ENCODE measurements at places on chromosomes 2 and 18.

DNA sequence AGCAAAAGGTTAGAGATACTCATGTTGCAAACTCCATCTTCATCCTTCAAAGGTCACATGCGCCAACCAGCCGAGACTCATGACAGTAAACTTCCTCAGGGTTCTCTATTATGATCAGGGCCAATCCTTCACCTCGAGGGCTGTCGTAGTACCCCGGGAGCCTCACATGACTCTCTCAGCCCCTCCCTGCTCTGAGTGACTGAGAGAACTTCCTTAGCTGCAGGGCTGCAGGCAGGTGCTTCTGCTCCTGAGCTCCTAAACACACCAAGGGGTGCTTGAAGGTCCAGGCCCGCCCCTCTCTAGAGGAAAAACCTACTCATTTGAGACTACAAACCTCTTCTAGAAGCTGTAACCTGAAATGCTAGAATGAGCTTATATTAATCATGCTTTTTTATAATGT is 48.2 kb downstream of the LONRF2 start:
- DNase-seq: no peak

DNA sequence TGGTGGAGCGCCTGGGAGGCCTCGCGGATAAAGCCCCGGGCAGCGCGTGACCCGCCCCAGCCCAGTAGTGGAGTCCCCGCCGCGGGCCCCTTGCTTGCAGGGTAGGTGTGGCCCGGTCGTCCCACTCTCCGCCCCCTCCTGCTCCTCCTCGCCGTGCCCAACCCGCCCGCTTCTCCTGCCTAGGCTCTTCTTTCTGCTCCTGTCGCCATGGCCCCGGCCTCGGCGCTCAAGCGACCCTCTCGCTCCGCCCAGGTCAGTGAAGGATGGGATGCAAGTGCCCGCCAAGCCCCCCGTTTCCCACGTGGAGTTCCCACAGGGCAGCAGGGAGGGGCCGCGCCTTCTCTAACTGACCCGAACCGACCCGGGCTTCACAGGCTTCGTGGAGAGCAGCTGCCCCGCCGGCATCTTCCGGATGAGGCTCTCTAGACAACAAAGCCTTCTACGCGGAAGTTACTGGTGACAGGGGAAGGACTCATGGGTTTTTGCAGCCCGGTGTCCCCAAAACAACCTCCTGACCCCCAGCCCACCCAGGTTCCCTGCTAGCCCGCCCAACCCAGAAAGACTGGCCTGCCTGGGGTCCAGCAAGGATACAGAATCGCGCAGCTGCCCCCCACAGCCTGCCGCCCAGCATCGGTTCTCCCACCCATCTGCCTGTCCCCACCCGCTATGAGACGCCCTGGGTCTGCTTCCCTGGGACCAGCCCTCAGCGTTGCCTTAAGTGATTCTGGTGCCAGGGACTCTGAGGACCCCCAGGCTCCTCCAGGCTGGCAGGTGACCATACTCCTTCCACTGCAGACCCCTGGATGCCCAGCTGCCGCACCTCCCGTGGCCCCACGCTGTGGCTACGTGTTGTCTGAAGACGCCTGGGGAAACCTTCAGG is 32.8 kb downstream of the TTC32 start:
- DNase-seq: peak; percentile 30

GRCh38 chr2:9191041-9191481 is 15.6 kb upstream of the ASAP2 start:
- no peak for DNase-seq

DNA sequence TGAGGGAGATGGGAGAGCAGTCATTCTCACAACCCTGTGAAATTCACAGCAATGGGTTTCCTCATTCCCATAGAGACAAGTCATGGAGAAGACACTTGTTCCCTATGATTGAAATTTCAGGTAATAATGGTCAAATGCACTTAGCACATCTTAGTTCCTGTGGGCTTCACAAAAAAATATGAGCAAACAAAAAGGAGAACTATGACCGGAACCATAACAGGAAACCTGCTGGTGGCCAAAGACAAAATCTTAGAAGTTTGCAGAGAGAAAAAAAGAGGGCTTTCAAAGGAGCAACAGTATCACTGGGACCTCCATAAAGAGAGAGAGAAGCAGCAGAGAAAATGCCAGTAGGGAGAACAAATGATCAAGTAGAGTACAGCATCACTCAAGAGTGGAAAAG is 138.9 kb upstream of the APCDD1 start:
- DNase-seq: no peak

DNA sequence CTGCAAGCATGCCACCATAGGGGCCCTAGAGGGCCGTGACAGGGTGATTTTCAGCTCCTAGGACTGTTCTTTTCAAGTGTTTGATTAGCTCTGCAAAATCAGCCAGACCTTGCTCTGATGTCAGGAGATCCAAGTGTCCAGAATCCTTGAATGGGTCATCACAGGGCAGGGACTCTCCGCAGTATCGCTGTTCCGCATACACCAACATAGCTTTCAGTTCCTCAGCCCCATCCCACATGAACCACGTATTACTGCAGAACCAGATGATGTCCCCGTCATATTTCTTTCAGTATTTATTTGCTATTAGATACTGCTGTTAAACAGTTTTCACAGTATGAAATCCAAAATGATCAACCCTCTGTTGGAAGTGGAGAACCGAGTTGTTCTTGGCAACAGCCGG is 46.6 kb upstream of the RFX8 start:
- no peak for DNase-seq

DNA sequence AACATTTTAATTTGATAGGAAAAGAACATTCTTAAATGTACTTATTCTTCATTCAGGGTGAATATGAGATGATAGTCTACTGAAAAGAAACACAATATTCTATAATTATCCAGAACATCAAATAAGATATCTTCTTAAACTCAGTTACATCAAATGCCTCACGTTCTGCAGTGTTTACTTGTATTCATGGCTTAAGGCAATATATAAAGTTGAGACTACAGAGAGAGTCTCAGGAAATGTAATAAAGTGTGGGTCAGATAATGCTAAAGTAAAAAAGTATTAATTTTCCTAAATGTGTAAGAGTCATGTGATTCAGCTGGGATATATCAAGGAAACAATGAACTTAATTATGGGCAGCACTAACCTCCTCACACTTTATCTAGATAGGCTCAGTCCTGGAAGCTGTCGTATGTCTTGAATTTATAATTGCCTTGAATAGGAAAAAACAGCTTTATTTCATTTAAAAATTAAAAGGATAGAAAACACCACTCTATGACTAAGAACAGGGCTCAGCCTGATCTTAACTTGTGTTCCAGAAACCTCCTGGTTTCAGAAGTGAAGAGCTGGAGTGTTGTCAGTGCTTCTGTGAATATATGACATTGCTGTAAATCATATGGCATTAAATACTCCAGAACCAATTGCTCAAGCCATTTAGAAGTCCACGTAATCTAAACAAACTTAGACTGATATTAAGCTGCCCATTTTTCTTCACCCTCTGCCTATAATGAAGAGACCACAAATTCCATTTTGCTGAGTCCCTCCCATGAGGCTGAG is 240.2 kb downstream of the FSIP2 start:
- no peak for DNase-seq

- no peak for DNase-seq
Observed at GRCh38 chr18:61062258-61062657, 271.0 kb upstream of the CDH20 start.

DNA sequence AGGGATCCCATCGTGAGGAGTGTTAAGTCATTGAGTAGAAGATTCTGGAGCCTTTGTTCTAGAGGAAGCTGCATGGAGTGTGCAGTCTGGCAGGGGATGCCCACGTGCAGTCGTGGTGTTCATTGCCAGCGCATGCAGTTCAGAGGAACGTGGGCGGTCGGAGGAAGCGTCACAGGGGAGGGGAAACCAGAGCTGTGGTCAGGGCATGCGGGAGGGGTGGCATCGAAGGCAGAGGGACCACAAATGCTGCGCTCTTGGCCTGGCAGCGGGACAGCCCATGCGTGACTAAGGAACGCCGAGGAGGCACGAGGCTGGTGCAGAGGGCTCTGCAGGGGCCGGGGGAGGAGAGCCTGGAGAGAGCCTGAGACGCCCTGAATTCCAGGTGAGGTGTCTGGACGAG is 141.1 kb downstream of the KLHL29 start:
- DNase-seq: no peak

GRCh38 chr2:109499566-109499965 is 114.2 kb downstream of the SEPTIN10 start:
- no peak for DNase-seq

- DNase-seq: no peak
Observed at GRCh38 chr2:228602288-228602687, 420.8 kb upstream of the SPHKAP start.

DNA sequence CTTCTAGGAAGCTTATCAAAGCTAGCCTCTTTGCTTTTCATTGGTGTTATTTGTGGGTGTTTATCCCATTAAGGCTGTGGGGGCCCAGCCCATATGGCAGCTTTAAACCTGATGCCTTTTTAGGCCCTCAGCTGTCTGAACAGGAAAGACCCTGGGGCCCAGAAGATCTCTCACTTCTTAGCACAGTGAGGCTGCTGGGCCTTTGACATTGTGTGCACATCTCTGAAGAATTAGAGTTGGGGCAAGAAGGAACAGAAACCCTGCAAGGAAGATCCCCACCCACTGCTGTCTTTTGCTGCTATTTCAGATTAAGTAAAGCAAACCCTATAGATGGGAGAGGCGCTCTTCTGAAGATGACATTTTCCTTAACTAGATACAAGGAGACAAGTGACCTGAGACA is 250.0 kb downstream of the SMAD2 start:
- no peak for DNase-seq

DNA sequence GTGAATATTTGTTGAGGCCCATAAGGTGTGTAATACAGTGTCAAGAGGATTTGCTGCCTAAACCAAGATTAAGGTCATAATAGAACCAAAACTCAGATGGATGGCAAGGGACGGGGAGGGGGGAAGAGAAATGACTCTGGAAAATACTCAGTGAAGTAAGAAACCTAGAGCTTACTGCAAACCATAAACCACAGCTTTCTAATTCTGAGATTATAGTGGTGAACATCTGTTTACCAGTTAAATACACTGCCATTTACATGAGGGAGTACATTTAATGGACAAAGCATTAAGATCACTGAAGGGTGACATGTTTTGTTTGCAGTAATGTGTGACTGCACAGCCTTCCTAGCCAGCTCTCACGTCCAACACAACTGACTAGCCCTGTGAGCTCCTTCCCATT is 19.8 kb downstream of the EVX2 start:
- DNase-seq: peak; percentile 73

GRCh38 chr2:216285701-216286100 is 86.6 kb downstream of the MARCHF4 start:
- no peak for DNase-seq

- no peak for DNase-seq
Observed at GRCh38 chr2:11774600-11774999, 28.2 kb downstream of the LPIN1 start.

GRCh38 chr2:19764998-19765397 is 136.8 kb downstream of the TTC32 start:
- no peak for DNase-seq

DNA sequence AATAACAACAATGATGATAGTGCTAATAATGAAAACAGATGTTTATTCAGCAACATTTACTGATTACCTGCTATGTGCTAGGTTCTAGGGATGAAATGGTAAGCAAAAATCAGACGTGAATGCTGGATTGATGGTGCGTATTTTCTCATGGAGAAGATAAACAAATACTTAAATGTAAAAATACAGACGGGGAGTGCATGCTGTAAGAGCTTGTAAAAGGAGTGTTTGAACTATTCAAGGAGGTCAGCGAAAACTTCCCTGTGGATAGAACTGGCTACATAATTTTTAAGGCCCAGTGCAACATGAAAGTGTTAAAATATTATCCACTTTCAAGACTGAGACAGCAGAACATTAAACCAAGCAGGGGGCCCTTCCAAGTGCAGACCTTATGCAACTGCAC is 22.1 kb downstream of the MTX2 start:
- DNase-seq: no peak

DNA sequence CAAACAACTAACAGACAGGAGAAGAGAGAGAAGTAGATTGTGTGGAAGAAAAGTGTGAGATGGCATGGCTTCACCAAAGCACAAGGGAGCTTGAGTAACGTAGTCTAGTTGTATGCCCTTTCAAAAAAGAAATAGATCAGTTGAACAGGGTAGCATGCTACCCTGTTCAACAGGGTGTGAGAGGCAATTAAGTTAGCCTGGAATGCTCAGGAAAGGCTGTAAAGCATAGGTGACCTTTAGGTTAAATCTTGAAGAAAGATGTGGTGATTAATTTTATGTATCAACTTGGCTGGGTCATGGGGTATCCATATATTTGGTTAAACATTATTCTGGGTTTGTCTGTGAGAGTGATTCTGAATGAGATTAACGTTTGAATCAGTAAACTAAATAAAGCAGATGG is 61.8 kb upstream of the ZC3H15 start:
- no peak for DNase-seq

- no peak for DNase-seq
Observed at GRCh38 chr2:216756435-216756834, 61.1 kb upstream of the IGFBP5 start.

GRCh38 chr2:38605298-38605830 is 2.6 kb upstream of the HNRNPLL start:
- no peak for DNase-seq

GRCh38 chr18:984004-984403 is 79.3 kb downstream of the ADCYAP1 start:
- no peak for DNase-seq

DNA sequence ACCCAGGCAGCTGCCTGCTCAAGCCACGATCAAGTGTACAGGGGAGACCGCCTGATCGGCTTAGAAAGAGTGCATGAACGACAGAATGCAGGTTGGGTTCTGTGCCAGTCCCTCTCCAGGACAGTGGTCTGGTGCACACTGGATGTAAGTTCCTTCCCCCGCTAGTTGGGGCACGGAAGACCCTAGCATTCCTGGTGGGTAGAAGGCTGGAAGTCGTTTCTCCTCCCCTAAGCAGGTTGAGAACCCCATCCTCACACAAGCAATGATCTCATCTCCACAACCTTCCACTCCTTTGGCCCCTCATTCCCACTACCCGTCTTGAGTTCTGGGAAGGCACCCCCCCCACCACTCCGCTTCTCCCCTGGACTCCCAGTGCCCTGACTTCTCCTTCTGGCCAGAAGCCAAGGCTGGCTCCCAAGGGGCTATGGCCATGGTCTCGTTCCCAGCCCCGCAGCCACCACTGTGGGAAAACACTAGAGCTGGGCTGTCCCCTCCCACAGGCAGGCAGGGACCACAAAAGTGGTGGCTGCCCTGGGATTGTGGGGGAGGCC is 1.4 kb upstream of the ANKRD39 start:
- no peak for DNase-seq

DNA sequence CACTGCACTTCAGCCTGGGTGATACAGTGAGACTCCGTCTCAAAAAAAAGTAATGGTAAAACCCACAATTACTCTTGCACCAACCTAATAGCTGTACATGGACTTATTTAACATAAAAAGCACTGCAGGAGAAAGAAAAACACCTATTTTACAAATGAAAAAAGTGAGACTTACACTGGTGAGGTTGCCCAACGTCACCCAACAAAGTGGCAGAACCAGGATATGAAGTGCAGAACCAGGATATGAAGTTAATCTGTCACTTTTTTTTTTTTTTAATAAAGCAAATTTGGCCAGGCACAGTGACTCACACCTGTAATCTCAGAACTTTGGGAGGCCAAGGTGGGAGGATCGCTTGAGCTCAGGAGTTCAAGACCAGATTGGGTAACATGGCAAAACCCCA is 13.5 kb upstream of the STK17B start:
- no peak for DNase-seq

- no peak for DNase-seq
Observed at GRCh38 chr18:78666666-78667335, 312.8 kb upstream of the SALL3 start.

- DNase-seq: no peak
Observed at GRCh38 chr2:41735006-41735405, 312.8 kb upstream of the PKDCC start.

- DNase-seq: no peak
Observed at GRCh38 chr18:31042084-31042405, 497 bp downstream of the DSC3 start.

All from activated CD4-positive, alpha-beta T cell treated with anti-CD3 and anti-CD28 coated beads, Interleukin-2, amount 50 U/mL, for 16 hours (primary cell).